ENCODE measurements at places on chromosomes 16 and 17. TPM values are rescaled to one million over a fixed set of nuclear protein-coding genes. Genes with fewer than 3 reads are reported as not detected.

GNGT2 gene
- total RNA-seq, result 25.7 TPM

IGF2BP1 gene
- 0.59 TPM for total RNA-seq

ST6GALNAC2 gene
- not detected for total RNA-seq

KRT25 gene
- total RNA-seq, result not detected

COPZ2 gene
- 6.0 TPM for total RNA-seq

C16orf92 gene
- not detected for total RNA-seq

MEFV gene
- total RNA-seq, result not detected

MPHOSPH6 gene
- 47.9 TPM for total RNA-seq

CLCN7 gene
- total RNA-seq, result 52.3 TPM

HEATR9 gene
- total RNA-seq, result 1.5 TPM

SNX20 gene
- 24.9 TPM for total RNA-seq

PMP22 gene
- total RNA-seq, result 0.78 TPM

PYDC1 gene
- not detected for total RNA-seq

MMP2 gene
- not detected for total RNA-seq

CCL8 gene
- not detected for total RNA-seq

CCL18 gene
- total RNA-seq, result 0.61 TPM

SLFN14 gene
- total RNA-seq, result 0.19 TPM

SLC16A5 gene
- total RNA-seq, result 2.8 TPM

KRTAP2-1 gene
- total RNA-seq, result not detected

ACSM2A gene
- total RNA-seq, result not detected

PHKB gene
- 26.5 TPM for total RNA-seq

EPOP gene
- total RNA-seq, result 56.1 TPM

SNTB2 gene
- total RNA-seq, result 19.7 TPM

AANAT gene
- total RNA-seq, result not detected

MINK1 gene
- total RNA-seq, result 48.5 TPM

TPSG1 gene
- not detected for total RNA-seq

TBC1D3I gene
- 0.44 TPM for total RNA-seq

GAS2L2 gene
- 0.15 TPM for total RNA-seq

HOXB4 gene
- total RNA-seq, result 3.8 TPM

IRF8 gene
- total RNA-seq, result 61.3 TPM

SOX9 gene
- total RNA-seq, result not detected

TMC6 gene
- 132 TPM for total RNA-seq

CLEC18A gene
- total RNA-seq, result not detected

TM4SF5 gene
- not detected for total RNA-seq

SOX15 gene
- 0.13 TPM for total RNA-seq

TBC1D3L gene
- total RNA-seq, result 6.1 TPM

PABPN1L gene
- not detected for total RNA-seq

LGALS9B gene
- total RNA-seq, result not detected

BEAN1 gene
- not detected for total RNA-seq

KLHL10 gene
- total RNA-seq, result 0.08 TPM

CCL5 gene
- 477 TPM for total RNA-seq

SLC13A2 gene
- total RNA-seq, result not detected

TIMP2 gene
- 0.42 TPM for total RNA-seq

MPRIP gene
- total RNA-seq, result 165 TPM

IRX5 gene
- 0.13 TPM for total RNA-seq

OTOP3 gene
- not detected for total RNA-seq

GABARAP gene
- 131 TPM for total RNA-seq

OTOP2 gene
- total RNA-seq, result not detected

WFDC1 gene
- total RNA-seq, result not detected

SLC5A11 gene
- total RNA-seq, result not detected

CTRB2 gene
- total RNA-seq, result not detected

CHST6 gene
- 0.04 TPM for total RNA-seq

TPSD1 gene
- not detected for total RNA-seq

KRT222 gene
- total RNA-seq, result not detected

AIPL1 gene
- total RNA-seq, result not detected

CD300LB gene
- total RNA-seq, result not detected

GAST gene
- total RNA-seq, result not detected

Measured in activated CD8-positive, alpha-beta memory T cell treated with anti-CD3 and anti-CD28 coated beads for 36 hours (primary cell).